ENCODE measurements at places on chromosomes 7 and 10. TPM values are rescaled to one million over a fixed set of nuclear protein-coding genes. Genes with fewer than 3 reads are reported as not detected.
A peak's percentile ranks its signal among the peaks of the same experiment; 100 is the strongest.

DNA sequence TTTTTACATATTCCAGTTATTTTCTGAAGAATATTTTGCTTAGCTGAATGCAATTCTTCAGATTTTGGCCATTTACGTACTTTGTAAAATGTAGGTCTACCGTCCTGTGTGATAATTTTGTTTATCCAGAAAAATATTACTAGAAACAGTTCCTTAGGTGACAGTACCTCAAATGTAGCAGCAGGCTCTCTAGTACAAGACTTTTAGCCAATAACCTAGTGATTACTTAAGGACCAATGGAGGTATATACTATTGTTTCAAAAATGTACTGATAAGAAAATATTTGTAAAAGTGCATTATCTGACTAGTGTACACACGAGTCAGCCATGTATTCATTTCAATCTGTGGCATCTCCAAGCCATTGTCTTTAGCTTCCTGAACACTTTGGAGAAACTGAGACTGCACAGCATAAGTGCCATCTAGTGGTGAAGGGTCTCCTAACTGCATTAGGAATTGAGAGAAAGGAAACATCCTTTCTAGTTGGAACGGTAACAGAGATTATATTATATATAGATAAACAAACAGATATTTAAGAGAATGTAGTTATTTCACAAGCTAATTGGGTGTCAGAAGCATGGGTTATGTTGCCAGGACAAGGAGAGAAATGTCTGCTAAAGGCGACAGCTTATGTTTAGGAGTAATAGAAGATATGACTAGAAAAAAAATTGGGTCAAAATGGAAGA is 23.7 kb downstream of the RTKN2 start:
- H3K4me1 ChIP-seq = peaks cover 25% of the 10 kb centered on the region
- peak; percentile 70 for DNase-seq
- no peaks in the 10 kb centered on the region for H3K36me3 ChIP-seq

Gene EXOC6
- total RNA-seq = 12.5 TPM

Gene TRIM73
- 0.86 TPM for total RNA-seq

DNA sequence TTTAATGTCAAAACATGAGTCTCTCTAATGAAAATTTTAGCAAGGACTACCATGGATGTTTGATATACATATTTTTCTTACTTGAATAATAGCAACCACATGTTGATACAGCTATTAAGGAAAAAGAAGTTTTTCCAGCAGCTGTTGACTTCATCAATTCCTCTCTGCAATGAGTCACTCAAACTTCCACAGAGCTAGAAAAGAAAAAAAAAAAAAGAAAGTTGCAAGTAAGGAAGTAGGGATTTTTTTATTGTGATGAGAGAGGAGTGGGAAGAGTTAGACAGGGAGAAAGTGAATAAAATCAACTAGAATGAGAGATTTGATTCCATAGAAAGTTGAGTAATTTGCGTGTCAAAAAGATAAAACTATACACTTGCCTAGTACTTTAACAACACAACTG is 46.2 kb downstream of the CAV1 start:
- H3K36me3 ChIP-seq = no peaks in the 10 kb centered on the region
- no peak overlapping the region for H3K27ac ChIP-seq
- H3K4me3 ChIP-seq = no peak overlapping the region
- H3K4me1 ChIP-seq = peaks cover 29% of the 10 kb centered on the region
- no peaks in the 10 kb centered on the region for H3K27me3 ChIP-seq

GRCh38 chr10:92486637-92487036 is 87.3 kb downstream of the IDE start:
- H3K4me3 ChIP-seq = no peak overlapping the region
- H3K27ac ChIP-seq = no peak overlapping the region
- H3K27me3 ChIP-seq = no peaks in the 10 kb centered on the region
- H3K36me3 ChIP-seq = no peaks in the 10 kb centered on the region
